ENCODE measurements at places on chromosomes 2 and 18.

GRCh38 chr2:45004562-45005191, 4.6 kb downstream of the SIX2 start:
- DNase-seq, result no peak

GRCh38 chr2:215931256-215931903, 82.0 kb downstream of the MREG start:
- peak; percentile 57 for DNase-seq

DNA sequence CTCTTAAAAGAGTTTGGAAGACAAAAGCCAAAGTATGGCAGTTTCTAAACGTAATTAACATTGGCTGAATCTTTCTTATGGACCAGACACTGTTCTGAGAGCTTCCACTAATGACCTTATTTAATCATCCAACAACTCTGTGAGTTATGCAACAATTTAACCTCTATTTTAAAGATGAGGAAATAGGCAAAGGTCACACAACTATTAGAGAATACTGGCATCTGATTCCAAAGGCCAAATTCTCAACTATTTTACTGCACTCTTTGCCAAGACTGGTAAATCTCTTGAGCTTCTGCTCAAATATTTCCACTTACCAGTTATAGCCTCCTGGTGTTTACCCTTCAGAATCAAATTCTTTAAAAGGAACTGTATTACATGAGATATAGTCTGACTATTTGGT, 42.1 kb upstream of the ERMN start:
- DNase-seq, result no peak

DNA sequence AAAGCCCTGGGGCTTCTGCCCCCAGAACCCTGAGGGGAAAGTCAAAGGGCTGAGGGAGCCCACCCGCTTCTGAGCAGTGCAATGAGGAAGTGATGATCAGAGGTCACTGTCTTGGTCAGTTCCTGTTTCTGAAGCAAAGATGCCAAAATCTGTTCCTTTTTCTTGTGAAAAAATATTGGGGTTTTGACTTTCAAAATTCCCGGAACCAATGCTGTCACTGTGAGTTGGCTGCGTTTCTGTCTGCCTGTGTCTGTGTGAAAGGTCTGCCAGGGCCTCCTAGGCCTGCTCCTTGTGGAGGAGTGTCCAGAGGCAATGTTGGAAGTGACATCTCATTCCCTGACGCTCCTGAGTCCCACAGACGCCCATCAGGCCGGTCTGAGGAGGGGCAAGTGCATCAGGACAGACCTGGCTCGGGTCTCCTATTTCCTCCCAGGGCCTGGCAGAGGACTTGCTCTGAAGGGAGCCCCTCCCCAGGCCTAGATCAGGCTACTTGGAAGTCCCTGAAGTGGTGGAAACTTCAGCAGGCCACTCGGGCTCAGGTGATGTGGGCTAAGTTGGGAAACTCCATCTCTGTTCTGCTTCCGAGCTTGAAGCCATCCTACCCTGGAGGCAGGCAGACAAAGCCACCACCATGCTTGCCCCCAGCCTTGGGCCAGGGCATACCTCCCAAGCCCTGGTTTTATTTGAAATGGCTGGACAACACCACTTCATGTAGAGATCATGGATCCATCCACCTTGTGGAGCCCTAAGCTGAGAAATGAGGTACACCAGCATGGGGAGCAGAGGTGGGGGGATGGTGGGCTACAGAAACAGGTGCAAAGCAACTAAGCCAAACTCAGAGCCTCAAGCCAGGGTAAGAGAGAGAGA, 51.0 kb downstream of the PKDCC start:
- DNase-seq, result no peak

GRCh38 chr2:227325839-227326195, 766 bp downstream of the MFF start:
- no peak for DNase-seq

GRCh38 chr2:50355891-50356290, 676.0 kb downstream of the NRXN1 start:
- no peak for DNase-seq

- DNase-seq, result no peak
Measured at GRCh38 chr2:13121096-13121495, 404.4 kb downstream of the TRIB2 start.

DNA sequence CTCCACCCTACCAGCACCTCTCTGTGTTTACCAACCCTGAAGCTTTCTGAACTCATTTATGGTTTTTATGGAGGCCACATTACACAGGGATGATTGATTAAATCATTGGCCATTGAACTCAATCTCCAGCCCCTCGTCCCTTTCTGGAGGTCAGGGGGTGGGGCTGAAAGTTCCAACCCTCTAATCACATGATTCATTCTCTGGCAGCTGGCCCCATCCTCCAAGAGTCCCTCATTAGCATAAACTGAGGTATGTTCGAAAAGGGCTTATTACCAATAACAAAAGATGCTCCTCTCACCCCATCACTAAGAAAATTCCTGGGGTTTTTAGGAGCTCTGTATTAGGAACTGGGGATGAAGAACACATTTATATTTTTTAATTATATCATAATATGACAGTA, 92.3 kb downstream of the DIS3L2 start:
- no peak for DNase-seq

DNA sequence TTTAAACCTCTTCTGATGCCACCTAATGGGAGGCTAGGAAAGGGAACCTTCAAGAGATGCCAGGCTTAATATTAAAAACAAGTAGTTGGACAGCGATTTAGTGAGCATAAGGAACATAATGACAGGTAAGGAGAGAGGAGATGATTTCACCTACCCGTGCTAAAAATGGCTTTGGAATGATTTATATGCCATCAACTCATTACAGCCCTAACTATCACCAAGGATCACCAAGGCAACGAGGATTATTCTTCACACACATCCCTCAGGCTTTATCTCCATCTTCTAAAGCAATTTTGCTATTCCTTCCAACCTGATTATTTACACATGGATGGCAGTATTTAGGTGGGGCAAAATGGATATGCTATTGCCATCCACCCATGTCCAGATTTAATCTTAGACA, 237.8 kb downstream of the DCC start:
- peak; percentile 47 for DNase-seq

GRCh38 chr2:172095146-172095904, 7.4 kb downstream of the DLX2 start:
- DNase-seq, result no peak

DNA sequence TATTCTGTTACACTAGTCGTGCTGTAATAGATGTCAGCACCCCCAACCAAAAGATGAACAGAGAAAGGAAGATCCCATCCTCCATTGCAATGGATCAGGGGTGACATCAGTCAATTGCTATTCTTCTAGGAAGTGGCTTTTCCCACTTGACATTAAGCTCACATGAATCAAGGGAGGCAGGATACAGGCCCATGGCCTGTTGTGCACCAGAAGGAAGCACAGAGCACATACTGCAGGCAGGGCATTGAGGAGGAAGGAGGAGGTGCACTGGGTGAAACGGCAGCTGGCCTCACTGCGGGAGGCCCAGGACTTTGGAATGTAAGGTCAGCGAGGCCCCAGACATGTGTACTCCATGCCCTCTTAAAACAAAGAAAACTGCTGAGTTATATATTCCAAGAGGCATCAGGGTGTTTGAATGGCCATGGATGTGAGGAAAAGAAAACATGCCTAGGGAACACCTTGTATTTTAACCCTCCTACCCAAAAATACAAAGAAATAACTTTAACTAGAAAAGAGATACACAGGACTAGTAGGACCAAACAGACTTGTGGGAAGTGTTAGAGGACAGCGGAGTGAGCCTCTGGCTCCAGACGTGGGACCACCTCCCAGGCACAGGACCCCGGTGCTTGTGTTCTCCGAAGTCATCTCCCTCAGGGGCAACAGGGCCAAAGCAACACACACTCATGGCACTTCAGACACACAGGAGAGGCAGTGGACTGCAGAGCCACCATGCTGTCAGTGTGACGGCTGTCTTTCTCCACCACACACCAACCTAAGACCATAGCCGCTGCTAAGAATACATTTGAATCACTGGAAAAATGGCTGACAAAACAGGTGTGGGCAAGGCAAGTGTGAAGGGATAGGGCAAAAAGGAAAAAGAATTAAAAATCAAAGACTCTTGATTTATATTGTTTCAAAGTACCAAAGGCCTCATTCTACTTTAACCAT, 51.4 kb upstream of the RIOK3 start:
- DNase-seq, result no peak

- no peak for DNase-seq
Measured at GRCh38 chr2:122136056-122136455, 380.6 kb downstream of the TSN start.

GRCh38 chr2:148979919-148980277, 58.6 kb upstream of the LYPD6B start:
- no peak for DNase-seq

- DNase-seq, result no peak
Measured at GRCh38 chr18:58937071-58937886, 72.6 kb downstream of the ZNF532 start.

DNA sequence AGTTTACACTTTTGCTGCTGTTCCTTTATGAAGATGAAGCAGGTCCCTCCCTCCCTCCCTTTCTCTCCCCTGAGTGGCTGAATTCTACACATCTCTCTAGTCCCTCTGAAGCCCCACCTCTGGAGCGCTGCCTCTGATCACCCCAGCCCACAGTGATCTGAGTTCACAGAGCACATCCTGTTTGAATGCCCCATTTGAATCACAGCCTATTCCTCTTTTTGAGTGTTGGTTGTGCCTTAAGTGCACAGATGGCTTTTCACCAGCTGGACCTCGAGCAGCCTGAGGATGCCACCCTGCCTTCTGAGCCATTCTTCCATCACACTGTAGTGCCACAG, 87.1 kb downstream of the ITGB1BP1 start:
- no peak for DNase-seq

DNA sequence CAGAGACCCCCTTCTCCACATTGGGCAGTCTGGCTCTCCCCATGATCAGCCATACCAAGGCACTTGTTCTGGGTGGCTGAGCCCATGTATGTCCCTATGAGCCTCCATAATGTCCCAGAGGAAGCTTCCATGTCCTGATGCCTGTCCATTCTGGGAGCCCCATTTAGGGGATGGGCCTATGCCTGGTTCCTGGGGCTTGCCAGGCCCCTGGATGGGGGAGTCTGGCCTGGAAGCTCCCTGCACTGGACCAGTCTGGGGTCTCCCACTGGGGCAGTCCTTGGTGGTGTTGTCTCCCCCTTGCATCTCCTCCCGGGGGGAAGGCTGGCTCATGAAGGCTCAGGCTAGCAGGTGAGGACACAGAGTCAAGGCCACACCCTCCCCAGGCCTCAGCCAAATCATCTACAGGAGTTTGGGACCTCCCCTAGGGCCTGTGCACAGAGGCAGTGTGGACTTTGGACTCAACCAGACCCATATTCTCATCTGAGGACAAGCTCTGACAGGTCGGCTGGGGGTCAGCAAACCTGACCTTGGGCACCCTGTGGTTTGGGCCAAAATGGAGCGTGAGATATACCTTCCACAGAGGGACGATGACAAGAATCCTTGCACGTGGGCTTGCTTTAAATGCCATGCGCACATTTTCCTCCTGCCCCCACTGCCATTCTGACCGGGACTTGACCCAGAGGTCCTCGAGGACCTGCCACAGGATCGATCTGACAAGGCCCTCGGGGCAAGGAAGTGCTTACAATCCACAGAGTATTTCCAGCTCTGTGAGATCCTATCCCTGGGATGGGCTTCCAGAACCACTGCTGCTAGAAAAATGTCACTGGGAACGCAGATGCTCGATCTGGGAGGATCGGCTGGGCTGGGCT, 38.8 kb downstream of the INHBB start:
- DNase-seq, result no peak

- DNase-seq, result no peak
Measured at GRCh38 chr18:11808001-11808855, 43.0 kb upstream of the CHMP1B start.

DNA sequence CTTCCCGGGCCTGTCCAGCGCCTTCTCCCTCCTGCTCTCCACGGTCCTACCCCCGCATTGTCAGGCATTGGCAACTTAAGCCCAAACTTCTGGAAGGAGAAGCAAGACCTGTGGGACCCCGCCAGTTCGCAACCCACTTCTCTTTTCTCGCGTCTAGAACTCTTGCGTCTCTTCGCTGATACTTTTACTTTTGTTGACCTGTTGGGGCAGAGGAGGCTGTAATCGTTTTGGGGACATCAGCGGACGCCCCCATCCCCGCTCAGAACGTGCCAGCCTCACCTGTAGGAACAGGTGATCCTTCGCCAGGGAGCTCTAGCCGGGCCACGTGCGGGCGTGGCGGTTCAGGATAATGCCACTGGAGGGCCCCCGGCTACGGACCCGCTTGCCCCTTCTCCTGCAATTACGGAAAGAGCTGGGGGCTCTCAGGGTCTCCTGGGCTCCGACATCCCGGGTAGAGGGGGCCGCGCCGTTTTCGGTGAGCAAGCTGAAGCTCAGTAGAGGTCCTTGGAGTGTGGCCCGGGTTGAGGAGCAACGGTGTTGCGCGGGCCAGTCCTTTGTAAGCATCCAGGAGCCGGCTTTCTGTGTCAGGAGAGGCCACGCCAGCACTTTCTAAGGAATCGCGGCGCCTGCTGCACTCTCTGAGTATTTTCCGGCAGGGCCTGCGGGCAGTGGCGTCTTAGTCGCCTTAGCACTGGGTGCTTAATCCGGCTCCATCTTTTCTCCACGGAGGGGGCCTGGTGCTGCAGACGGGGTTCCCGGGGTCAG, 1.6 kb downstream of the MTCL1 start:
- DNase-seq, result no peak

GRCh38 chr2:168184681-168185513, 62.5 kb downstream of the STK39 start:
- no peak for DNase-seq

DNA sequence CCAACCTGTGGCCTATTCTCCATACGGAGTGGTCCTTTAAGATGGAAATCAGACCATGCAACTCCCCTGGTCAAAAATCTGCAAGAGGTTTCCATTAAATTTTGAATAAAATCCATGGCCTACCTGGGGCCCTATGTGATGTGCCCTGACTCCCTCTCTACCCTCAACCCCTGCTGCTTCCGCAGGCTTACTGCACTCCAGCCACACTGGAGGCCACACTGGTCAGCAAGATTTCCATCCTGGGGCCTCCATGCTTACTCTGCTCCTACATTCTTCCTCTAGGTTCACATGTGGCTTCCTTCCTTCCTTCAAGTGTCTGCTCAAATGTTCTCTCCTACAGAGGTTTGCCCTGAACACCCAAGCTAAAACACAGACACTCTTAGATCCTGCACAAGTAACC, 40.6 kb downstream of the FARSB start:
- no peak for DNase-seq

DNA sequence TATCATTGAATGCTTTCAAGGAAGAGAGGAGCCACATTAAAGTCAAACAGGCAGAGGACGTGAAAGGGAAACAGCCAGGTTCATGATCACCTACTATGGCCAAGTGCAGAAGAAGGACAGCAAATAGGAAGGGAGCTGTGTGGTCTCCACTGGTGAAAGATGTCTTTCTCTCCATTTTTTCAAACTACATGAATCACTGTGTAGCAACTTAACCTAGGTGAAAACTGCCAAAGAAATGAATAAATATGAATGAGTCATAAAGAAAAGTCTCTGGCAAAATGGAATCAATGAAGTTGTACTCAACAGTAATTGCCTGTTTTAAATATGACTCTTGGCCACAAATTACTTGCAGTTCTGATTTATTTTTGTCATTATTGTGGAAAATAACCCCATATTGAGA, 452.6 kb upstream of the PKDCC start:
- DNase-seq, result no peak

DNA sequence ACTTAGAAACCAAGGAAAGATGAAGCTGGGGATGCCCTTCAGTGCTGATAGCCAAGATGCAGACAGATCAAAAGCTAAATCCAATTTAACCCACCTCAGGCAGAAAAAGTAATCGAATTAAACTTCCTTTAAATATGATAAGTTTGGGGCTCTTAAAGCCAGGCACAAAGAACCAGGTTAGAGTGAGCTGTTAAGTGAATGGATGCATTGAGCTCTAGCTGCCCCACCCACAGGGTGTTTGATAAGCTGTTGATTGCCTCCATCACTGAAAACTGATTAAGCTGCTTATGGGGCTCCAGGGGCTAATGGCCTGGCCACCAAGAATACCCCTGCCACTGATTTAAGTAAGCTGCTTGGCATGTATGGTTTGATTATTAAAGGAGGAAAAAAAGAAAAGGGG, 119.8 kb downstream of the PLEKHM3 start:
- no peak for DNase-seq
